ENCODE measurements at places on chromosomes 2 and 18.

DNA sequence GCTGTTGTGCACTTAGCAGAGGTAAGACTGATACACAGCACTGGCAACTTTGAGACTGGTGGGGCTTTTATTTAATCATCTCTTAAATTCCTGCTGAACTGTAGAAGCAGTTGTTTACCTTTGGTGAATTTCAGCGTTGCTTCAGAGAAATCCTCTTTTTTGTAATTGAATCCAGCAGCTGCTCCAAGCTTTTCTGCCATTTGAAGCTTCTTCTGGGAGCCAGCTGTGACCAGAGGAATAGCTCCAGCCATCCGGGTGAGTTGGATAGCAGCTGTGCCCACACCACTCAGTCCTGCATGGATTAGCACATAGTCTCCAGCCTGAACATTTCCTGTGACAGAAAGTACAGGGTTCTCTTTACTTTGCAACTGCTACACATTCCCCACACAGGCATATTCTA lies 3.9 kb downstream of the TP53I3 start:
- no peak for DNase-seq

- DNase-seq = no peak
Measured at GRCh38 chr2:69269330-69269729, 117.7 kb downstream of the GFPT1 start.

GRCh38 chr2:109401370-109401769 lies 212.4 kb downstream of the SEPTIN10 start:
- DNase-seq = no peak

DNA sequence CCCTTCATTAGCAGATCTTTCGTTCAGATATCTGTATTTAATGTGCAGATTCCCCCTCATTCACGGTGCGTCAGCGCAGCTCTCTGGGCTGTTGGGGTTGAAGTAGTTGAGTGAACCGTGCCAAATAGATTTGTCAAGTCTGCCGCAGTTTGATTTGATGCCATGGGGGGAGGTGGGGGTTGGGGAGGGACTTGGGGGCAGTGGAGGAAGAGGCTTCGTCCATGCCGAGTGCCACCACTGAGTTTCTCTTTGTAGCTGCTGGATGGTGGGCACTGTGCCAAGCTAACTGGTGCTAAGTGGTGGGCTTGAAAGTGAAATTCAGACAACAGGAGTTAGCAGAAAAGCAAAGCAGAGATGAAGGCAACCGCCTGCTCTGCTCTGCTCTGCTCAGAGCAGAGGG lies 47.9 kb downstream of the NRP2 start:
- DNase-seq = no peak

DNA sequence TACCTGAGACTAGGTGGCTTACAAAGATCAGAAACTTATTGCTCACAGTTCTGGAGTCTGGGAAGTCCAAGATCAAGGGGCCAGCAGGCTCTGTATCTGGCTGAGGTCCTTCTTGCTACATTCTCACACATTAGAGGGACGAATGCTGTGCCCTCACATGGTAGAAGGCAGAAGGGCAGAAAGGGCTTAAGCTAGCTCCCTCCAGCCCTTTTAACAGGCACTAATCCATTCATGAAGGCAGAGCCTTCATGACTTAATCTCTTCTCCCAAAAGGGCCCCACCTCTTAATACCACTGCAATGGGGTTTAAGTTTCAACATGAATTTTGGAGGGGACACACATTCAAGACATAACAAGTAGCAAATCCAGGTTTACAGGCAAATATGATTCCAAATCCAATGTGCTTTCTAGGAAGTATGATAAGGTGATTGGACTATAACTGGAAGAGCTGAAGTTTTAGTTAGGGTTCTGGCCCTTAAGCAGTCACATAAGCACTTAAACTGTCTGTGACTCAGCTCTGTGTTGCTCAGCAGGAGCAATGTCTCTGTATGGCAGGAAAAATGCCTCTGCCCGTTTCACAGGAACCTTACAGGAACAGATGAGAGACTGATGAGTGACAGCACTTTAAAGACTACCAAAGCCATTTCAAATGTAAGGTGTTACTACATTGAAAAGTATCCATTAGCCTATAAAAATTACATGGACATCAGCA lies 119.6 kb upstream of the PTPRM start:
- DNase-seq = no peak

DNA sequence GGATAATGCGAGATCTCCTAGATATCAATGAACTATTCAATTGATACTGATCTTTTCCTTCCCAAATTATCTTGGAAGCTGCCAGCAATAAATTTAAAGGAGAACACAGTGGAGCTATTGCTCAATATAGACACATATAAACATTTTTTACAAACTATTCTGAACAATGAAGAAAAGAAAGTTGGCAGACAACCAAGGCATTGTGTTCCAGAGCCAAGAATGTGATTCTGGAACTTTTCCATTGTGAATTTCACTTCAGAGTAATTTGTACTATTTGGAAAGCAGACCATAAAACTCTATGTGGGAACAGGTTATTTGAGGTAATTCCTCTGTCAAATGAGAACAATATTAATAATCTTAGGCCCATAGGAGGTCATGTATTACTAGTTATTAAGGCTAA lies 588.2 kb downstream of the IRS1 start:
- DNase-seq = no peak

DNA sequence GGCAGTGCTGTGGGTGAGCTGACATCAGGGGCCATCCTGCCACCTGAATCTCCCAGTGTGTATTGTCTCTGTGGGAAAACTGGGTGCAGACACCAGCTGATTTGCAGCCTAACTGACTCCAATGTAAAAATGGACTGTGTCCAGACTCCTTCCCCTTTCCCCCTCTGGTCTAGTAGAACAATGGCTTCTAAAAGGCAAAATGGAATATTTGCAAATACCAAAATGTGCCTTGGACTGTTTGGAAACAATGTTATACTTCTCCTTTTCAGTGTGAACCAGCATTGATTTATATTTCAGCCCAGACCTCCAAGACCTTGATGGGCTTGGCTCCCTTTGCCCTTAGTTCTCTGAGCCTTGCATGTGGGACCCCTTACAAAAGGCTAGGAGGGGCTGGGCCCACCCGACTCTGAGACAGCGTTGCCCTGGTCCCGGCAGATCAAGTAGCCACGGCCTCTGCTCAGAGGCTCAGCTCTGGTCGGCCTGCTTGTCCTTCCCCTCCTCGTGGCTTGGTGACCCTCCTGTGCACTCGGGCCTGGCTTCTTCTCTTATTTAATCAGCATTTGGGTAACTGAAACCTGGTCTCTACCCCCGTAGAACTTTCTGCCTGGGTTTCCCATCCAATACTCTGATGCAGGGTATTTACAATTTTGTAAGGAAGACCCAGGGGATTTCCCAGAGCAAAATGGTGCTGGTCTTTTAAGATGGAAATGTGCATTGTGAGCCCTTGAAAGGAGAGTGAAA lies 18.0 kb upstream of the ACKR3 start:
- DNase-seq = no peak

GRCh38 chr2:235894839-235895238 lies 273.3 kb downstream of the GBX2 start:
- no peak for DNase-seq

GRCh38 chr2:97732436-97733340 lies 19.3 kb downstream of the ZAP70 start:
- no peak for DNase-seq

GRCh38 chr18:51867767-51868166 lies 472.2 kb upstream of the DCC start:
- no peak for DNase-seq

- peak; percentile 76 for DNase-seq
Measured at GRCh38 chr18:35005963-35006577, 35.1 kb upstream of the MAPRE2 start.

GRCh38 chr2:188399159-188399558 lies 107.5 kb downstream of the GULP1 start:
- DNase-seq = no peak
